Stimulated activated CD8-positive, alpha-beta memory T cell treated with anti-CD3 and anti-CD28 coated beads, Interleukin-4, amount 100 ng/mL, for 24 hours (primary cell): ENCODE measurements at places on chromosomes 12 and 14.
A peak's percentile ranks its signal among the peaks of the same experiment; 100 is the strongest.

DNA sequence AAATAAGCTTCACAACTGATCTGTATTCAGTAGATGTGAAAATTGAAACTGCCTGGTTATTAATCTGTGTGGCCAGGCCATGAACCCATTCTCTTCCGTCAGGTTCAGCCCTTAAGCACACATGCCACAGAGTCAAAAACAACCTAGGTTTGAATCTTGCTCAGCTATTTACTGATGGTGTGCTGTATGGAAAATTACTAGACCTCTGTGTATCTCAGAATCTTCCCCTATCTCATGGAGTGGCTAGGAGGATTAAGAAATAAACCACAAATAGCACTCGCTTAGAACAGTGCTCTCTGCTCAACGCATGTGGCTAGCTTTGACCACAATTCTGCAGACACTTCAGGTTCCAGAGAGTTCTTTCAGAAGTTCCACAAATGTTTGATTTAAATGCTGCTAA, 240.7 kb upstream of the PLEKHG7 start:
- no peak for DNase-seq

DNA sequence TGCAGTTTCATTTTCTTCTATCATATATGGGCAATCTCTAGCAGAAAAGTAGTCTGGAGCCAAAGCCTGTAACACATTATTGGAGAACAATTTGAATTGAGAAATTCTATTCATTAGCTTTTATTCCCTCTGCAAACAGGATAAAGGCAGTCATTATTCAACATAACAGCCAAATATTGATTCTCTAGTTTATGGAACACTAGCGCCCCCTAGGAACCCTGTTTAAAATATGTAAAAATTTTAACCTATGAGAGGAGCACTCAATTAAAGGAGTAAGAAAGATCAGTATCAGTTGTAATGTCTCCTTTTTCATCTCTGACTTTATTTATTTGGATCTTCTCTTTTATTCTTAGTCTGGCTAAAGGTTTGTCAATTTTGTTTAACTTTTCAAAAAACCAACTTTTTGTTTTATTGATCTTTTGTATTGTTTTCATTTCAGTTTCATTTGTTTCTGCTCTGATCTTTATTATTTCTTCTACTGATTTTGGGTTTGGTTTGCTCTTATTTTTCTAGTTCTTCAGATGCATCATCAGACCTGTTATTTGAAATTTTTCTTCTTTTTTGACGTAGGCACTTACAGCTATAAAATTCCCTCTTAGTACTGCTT, 4.8 kb upstream of the LMNTD1 start:
- no peak for DNase-seq

DNA sequence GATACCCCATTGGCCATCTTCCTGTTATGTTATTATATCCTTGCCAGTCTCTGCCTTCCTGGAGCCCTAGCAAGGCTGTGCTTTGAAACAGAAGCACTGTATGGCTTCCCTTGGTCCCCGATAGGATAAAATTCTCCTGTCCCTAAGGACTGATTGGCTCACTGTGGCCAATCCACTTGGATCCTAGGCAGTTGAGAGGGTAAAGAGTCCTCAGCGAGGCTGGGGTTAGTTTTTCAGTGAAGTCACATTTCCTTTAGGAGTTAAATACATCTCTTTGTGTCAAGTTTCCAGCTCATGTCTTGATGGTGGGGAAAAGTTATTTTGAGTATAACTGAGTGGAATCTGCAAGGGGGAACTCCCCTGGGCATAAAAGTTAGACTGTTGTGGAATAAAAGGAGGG, 7.3 kb downstream of the AACS start:
- DNase-seq, result no peak

- no peak for DNase-seq
Measured at GRCh38 chr14:77947372-77947771, 147.5 kb downstream of the ADCK1 start.

DNA sequence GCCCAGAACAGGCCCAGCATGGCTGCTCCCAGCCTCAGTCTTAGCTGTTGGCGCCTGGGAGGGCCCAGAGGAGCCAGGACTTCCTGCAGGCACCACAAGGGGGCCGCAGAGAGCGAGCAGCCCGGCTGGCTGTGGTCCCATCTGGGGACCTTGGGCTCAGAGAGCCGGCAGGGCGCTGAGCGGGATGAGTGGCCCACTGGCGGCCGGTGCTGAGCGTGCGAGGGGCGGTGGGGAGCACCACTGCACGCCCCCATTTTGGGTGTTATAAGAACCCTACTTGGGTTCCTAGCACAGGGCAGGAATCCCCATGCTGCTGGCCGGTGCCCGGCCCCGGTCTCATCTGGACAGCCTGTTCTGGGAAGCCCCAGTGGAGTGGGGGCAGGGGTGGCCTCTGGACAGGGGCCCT, 25.9 kb upstream of the CRIP2 start:
- DNase-seq, result peak; percentile 52

- DNase-seq, result no peak
Measured at GRCh38 chr12:131795690-131796410, 32.3 kb upstream of the MMP17 start.

DNA sequence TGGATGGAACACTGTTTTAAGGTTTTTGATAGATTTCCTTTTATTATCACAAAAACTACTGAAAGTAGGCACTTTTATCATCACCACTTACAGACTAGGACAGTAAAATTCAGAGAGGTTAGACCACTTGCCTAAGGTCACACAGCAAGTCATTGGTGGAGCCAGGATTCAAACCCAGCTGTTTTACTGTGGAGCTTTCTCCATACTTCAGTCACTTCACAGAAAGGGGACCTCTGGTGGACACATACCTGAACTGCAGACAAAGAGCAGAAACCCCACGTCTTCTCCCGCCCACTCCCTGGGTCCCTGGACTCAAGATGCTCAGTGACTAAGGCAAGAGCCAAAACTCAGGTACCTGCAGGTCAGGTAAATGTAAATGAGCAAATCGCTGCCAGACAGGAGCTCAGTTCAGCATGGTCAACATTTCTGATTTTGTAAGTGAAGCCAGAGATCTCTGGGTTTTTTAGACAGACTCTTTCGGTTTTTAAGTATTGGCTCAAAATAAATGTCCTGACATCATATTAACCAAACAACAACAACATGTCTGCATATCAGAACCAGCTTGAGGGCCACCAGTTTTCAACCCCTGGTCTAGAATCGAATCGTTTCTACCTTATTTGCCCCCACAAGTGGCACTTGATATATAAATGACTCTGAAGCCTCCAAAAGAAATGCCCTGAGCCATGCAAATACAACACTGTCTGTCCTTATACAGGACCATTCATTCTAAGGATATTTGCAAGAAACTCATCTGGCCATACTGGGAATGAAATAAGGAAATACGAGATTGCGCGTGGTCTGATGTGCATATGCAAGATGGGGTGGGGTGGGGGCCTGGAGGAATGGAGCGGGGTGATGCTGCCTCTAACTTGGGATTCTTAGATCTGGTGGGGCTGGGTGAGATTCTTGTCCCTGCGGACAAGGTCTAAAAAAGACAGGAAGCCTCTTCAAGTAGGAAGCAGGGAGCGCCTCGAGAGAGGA, 110.9 kb downstream of the KSR2 start:
- DNase-seq, result peak; percentile 40

DNA sequence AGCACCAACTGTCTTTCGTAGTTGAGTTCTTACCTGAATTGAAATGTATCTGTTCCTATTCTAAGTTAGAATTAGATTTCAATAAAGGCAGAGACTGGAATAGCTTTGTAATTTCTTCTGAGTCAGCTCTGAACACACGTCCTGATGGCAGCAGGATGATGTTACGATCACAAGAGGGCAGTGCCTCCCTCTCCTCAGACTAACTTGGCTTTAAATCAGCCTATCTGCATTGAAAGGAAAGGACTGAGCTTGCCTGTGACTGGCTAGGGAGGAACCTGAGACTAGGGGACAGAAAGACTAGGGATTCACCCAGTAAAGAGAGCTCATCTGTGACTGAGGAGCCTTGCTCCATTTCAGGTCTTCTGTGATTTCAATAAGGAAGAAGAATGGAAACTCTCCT, 323.7 kb upstream of the OR4E1 start:
- DNase-seq, result no peak

GRCh38 chr14:81221579-81222102, 882 bp upstream of the GTF2A1 start:
- no peak for DNase-seq

DNA sequence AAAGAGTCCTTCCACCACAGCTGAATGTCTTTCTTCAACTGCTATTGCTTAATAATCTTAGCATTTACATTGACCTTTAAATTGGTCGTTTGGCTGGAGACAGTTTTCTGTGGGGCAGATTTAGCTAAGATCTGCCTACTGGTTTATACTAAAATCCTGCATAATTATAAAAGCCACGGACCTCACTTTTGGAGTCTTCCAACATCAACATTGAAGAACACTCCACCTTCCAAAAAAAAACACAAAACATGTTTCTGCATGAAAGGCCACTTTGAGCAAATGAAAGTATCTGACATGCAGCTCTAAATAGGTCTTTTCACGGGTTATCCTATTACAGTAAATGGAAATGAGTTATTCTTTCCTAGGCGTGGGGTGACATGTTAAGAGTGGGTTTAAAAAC, 57.0 kb upstream of the KRR1 start:
- no peak for DNase-seq

DNA sequence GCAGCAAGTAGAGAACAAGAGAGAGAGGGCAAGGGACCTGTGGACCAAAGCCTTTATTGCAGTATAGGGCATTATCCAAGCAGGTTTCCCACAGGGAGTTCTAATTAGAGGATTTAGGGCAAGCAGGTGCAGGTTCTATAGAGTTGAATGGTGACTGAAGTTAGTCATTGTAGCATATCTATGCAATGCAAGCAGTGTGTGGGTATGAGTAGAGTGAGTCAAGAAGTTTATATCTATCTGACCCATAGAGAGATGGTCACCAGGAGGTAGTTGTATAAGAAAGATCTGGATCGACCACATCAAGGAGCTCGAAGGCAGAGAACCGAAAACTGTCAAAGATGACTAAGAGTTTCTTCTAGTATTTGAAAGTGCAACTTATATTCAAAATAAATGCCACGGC, 167.3 kb downstream of the PLCZ1 start:
- DNase-seq, result no peak

- DNase-seq, result no peak
Measured at GRCh38 chr12:101720118-101720517, 19.1 kb downstream of the SYCP3 start.

- DNase-seq, result no peak
Measured at GRCh38 chr14:34187061-34187460, 236.2 kb upstream of the EGLN3 start.

- DNase-seq, result no peak
Measured at GRCh38 chr12:9792961-9793617, 32.4 kb upstream of the CD69 start.

GRCh38 chr14:72060460-72060859, 128.2 kb downstream of the RGS6 start:
- DNase-seq, result no peak

GRCh38 chr14:93128725-93129459, 13.2 kb upstream of the ITPK1 start:
- no peak for DNase-seq

DNA sequence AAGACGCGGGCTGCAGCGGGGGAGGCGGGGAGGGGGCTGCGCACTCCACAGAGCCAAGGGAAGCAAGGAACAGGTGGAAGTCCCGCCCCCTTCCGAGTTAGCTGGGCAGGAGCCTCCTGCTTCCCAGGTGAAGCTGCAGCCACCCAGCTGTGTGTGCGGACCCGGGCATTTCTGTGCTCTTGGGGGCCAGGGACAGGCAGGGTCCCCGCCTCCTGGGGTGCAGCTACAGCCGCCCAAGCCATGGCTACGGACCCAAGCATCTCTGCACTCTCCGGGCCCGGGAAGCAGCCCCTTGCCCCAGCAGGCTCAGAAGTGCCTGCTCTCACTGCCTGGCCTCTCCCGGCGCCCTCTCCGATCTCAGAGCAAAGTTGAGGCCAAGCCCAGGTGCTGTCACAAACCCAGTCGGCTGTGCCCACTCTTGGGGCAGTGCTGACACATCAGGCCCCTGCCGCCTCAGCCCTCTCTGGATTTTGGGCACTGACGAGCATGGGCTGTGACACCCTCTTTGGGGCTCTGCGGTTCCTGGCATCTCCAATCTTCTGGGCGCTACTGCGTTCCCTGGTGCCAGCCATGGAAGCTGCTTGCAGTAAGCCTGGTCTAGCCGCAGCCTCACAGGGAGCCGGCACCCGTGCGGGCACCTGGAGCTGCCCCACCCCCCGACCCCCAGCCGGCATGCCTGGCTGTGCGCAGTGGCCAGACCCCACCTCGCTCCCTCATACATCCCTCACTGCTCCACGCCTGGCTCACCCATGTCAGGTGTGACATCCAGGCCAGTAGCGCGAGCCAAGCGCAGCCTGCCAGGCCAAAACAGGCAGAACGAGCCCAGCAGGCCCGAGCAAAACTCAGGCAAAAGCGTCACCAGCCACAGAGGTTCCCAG, 8.5 kb upstream of the MGAT4C start:
- DNase-seq, result no peak

DNA sequence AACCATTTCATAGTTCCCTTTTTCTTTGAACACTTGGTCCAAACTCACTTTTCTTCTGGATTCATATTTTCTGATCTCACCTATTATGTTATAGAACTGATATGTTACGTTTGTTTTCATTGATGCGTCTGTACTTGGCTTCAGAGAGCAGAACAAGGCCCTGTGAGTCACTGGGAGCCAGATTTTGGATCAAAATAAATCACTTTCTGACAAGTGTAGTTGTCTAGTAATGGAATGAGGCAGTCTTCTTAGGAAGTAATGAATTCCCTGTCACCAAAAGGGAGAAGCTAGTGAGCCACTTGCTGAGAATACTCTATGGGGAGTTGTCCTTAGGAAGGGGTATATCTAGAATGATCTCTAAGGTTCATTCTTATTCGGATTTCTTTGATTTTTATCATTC, 10.2 kb downstream of the BICD1 start:
- no peak for DNase-seq

- DNase-seq, result no peak
Measured at GRCh38 chr14:64968167-64968566, 4.0 kb downstream of the RAB15 start.

GRCh38 chr12:25719505-25719904, 166.4 kb upstream of the LMNTD1 start:
- DNase-seq, result no peak

DNA sequence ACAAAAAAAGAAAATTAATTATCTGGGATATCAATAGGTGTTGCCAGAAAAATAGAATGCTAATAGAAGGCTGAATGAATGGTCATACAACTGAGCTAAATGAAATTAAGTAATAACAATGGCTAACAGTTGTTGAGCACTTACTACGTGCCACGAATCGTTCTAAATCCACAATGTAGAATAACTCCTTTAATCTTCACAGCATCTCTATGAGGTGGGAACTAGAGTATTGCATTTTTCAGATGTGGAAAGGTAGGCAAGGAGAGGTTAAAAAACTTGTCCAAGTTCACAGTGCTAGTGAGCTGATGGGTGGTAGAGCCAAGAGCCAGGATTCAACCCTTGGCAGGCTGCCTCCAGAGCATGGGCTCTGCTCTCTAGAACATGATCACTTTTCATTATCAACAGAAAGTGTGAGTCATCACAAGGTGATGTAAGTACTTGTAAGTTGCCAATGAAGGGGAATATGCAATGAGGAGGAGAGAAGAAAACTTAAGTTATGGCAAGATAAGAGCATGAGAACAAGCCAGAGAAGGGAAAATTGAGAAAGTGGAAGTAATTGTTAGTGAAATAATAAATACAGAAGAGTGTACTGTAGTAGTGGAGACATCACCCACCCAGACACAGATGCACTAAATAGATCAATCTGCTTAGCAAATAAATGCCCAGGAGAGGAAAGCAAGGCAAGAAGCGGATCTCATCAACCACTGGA, 122.1 kb downstream of the PRKD1 start:
- DNase-seq, result no peak
